HS-5 (cell line): ENCODE measurements at places on chromosomes 2 and 18.

- DNase-seq: no peak
Observed at GRCh38 chr2:188078534-188078933, 213.1 kb upstream of the GULP1 start.

- DNase-seq: no peak
Observed at GRCh38 chr2:16365366-16365765, 300.3 kb downstream of the CYRIA start.

GRCh38 chr2:231387904-231388724 lies 7.4 kb upstream of the B3GNT7 start:
- no peak for DNase-seq

DNA sequence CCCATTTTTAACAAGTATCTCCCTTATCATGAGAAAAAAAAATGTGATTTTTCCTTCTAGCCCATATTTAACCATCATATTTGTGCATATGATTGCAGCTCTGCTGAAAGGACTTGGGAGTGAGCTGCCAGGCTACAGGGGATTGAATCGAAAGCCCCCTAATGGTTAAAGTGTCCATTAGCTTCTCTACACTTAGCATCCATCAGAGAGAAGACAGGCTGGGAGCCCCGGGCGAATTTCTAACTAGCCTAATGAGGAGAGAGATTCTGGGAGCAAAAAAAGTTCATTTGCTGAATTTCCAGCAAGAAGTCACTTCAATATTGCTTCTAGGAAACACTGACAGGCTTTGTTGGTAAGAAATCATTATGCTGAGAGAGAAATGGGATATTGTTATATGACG lies 848.8 kb downstream of the TDRD15 start:
- no peak for DNase-seq
